NK-92 treated with Interleukin-12 subunit alpha and Interleukin-12 subunit beta, amount 100 ng/mL, for 24 hours (cell line): ENCODE measurements at places on chromosomes 5 and 9.

DNA sequence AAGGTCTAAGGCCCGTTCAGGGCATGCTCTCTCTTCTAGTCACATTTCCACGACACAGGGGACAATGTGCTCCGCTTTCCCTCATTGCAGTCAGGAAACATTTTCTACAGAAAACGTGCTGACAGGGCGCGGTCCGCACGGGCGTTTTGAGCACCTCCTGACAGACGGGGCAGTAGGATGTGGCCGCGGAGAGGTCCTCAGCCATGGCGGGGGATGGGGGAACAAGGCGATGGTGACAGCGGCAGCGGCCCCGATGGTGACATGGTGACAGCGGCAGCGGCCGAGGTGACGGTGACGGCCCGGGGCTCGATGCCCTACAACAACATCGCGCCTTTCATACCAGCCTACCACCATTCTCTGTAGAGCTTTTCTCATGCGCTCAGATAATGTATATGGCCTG, 4.1 kb downstream of the PLPP1 start:
- no peak for DNase-seq

DNA sequence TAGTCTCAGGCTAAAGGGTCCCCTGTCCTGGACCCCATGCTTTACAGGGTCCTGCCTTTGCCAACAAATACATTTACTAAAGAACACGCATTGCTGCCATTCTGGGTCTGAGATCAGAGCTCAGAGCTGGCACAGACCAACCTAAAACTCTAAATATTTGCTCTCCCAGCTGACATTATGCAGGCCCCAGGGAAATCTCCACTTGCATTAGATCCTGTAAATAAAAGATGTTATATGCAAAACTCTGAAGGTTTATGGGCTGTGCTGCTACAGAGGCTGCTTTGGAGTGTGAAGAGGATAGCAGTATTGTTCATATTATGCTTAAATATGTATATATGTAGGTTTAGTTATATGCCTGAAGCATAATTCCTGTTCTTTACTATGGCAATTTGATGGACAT, 35.9 kb upstream of the RANBP3L start:
- no peak for DNase-seq

DNA sequence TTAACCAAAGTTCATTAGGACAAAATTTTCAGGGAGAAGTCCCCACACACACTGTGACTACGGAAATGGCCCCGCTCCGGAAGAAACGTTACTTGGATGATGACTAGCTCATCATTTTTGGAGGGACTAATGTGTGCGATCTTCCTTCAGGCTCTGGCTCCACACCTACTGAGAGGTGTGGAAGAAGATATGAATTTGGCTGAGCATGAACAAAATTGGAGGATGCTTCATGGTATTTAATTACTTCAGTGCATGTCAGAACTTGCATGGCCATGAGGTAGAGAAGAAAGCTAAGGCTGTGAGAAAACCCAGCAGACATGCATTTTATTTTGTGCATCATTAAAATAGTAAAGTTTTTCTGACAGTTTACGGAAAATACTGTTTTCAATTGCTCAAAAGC, 202.1 kb upstream of the TLE4 start:
- DNase-seq, result no peak

GRCh38 chr5:72244862-72245371, 75.1 kb downstream of the MRPS27 start:
- no peak for DNase-seq

GRCh38 chr5:16144416-16144815, 35.2 kb downstream of the MARCHF11 start:
- no peak for DNase-seq

- no peak for DNase-seq
Measured at GRCh38 chr5:28543473-28544098, 1505.2 kb upstream of the CDH9 start.

DNA sequence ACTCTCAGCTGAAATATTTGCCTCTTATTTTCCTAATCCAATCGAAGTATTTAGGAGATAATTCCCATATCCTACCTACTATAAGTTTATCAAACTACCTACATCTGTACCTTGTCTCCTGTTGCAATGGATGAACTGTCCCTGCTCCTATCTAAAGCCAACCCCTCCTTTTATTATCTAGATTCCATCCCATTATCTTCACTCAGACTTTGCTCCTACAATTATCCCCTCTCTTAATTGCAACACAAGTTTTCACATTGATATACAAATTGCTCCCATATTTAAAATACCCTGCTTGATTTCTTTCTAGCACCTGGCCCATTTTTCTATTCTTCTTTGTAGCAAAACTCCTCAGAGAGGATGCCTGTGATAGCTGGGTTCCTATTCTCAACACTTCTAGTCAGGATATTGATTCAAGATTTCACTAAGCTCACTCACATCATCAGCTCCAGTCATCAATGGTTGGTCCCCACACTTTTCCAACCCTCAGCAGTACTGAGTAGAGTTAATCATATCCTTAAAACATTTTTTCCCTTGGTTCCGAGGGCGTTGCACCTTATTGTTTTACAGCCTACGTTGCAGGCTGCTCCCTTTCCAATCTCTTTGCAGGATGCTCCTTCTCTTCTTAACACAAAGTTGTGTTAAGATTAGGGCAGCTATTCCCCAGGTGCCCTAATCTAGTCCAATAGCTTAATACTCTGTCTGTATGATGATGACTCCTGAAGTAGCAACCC, 177.8 kb upstream of the PTGER4 start:
- DNase-seq, result no peak

DNA sequence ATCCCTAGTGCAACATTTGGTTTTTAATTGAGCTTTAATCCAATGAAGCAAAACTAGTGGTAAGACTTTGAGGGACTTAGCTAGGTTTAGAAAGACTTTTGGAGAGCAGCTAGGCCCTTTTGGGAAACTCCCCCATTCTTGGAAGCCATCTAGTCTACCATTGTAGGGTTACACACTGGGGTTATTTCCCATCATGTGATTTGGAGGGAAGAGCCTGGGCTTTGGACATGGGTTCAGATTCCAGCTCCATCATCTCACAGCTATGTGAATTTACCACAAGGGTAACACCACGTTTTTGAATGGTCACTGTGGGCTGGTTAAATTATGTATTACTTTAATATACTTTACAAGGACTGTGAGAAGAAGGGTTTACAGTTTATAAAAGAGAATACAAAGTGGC, 18.3 kb upstream of the TNFSF15 start:
- no peak for DNase-seq

- no peak for DNase-seq
Measured at GRCh38 chr9:98127226-98127625, 8.2 kb upstream of the TRIM14 start.

DNA sequence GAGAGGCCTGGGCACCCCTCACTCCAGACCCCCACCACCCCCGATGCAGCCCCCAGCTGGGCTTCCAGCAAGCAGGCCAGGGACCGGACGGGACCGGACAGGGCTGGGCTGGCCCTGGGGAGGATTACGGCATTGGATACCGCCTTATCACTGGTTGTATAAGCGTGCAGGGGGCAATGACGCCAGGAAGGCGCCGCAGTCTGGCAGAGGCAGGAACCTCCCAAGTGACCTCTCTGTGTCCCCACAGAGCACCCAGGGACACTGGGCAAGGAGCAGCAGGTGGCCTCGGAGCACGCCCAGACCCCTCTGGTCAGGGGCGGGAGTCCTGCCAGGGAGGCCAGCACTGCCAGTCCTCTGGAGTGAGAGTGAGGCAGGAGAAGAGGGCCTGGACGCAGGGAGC, 723 bp upstream of the LCN15 start:
- no peak for DNase-seq

GRCh38 chr9:116087246-116087645, 66.3 kb upstream of the PAPPA start:
- DNase-seq, result no peak

GRCh38 chr5:9533562-9534364, 12.1 kb downstream of the SEMA5A start:
- DNase-seq, result no peak

DNA sequence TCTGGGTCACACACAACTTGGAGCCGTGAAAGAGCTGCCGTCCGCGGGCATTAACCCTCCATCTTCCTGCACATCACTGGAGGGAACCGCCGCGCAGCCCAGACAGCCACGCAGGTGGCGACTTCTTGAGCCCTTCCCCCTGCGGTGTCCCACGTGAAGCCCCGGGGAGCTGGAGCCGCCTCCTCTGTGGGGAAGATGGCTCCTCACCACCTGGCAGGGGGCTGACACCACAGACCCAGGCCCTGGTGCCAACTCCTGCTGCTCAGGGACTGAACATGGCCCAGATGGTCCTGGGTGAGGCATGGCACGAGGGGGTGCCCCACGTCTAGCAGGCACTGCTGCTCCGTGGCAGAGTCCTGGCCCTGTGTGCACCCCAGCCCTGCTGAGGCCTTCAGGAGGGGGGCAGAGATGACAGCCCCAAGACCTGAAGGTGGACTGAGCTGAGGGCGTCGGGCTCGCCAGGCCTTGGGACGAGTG, 38.9 kb downstream of the NDUFS6 start:
- DNase-seq, result no peak

GRCh38 chr5:55453211-55453610, 81.6 kb downstream of the PLPP1 start:
- no peak for DNase-seq

DNA sequence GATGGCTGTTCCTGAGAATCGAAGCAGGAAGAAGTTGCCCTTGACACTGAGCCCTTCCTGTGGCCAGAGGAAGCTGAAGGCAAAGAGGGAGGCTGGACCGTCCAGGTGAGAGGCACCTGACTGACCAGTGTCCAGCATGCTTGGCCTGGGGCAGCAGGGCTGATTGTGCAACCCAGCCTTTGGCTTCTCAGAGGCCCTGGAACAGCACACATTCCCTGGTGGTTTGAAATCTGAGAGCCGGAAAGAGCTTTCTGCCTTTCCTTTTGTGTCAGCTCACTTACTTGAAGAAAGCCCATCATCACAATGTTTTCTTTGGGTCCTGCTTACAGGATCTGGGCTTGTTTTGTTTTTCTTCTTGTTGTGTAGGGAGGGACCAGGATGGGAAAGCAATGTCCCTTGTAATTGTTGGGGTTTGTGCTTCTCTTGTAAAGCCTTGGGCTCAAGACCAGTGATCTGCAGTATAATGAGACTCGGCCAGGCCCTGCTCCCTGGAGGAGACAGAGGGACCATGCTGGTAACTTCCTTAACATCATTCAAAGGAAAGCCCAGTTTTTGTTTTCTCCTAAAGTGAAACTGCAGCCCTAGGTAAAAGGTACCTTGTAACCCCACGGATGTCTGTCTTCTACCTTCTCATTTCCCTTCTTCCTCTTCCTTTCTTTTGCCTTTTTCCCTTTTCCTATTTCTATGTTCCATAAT, 213.7 kb downstream of the NXNL2 start:
- DNase-seq, result no peak

DNA sequence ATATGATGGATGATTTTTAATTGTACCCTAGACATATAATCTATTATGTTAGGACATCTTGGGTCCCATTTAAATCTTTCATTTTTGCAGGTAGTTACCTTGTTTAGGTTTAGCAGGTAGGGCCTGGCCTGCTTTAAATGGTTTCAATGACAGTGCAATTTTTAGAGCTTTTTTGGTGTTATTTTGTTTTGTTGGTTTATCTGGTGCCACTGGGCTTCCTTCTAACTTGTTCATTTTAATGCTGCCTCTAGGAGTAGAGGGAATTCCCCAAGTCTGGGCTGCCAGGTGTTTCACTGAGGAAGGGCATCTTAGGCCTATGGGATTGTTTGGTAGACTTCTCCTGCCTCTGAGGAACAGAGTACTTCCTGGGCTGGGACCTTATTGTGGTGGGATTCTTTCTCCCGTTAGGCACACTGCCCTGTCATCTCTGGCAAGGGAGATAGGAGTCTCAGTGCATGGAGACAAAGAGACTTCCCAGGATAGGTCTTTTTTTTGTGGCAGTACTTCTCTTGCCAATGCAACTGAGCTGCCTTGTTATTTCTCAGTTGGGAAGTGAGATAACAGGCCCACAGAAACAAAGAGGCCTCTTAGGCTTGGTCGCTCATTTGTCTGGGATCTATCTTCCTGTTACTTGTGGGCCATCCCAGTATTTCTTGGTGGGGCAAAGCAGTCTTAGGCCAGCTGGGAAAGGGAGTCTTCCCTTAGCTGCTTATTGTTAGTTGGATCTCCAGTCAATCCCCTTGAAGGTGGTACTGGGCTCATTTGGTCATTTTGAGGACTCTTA, 282.9 kb downstream of the FER start:
- no peak for DNase-seq

GRCh38 chr9:120830151-120830550, 12.6 kb downstream of the PSMD5 start:
- no peak for DNase-seq

DNA sequence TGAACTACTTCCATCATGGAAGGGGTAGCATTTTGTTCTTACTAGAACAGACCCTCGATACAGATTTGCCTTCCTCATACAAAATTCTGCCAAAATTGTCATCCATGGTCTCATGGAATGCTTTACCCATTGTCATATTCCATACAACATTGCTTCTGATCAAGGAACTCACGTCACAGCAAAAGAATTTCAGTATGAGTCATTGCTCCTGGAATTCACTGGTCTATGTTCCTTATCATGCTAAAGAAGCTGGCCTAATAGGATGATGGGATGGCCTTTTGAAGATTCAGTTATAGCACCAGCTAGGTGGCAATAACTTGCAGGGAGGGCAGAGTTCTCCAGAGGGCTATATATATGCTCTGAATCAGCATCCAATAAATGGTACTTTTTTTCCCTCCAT, 18.2 kb upstream of the FNIP1 start:
- DNase-seq, result no peak

DNA sequence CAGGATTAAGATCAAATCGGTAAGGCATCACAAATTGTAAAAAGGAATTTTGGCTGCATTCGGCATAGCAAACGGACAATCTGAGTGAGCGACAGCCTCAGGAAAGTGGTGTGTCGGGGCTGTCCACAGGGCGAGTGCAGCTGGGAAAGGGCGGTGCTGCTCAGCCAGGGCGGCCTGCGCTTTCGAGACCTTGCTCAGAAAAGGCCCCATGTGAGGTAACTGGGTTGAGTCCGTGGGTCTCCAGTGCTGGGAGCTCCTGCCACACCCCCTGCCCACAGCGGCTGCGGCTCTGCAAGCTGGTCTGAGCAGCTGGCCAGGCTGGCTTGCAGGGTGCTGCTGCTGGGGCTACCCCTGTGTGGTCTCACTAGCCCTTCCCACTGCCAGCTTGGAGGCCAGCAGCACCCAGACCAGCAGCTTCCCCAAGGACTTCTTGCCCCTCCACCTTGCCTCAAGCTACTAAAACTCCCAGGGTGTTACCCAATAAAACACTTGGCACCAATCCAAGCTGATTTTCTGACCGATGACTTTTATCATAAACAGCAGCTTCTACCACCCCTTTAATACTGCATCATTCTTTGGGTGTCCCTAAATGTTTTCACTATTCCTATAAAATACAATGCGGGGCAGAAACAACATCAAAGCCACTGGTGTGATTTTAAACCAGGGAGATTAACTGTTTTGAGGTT, 6.2 kb downstream of the SURF2 start:
- DNase-seq, result no peak

- no peak for DNase-seq
Measured at GRCh38 chr9:134180786-134181647, 16.7 kb upstream of the RNU6ATAC start.

DNA sequence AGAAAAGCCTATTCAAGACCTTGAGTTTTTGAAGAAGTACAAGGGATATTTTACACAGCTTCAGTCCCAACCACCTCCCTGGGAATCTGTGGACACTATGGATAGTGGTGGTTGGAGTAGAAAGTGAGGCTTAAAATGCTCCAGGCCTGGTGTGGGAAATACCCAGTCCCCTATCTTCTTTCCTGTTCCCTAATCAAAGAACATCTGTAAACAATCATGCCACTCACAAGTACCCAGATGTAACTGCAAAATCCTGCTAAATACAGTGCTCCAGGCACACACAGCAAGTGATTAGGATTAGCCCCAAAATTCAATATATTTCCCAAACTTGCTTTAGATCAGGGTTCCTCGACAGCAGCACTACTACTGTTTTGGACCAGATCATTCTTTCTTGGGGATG, 46.0 kb upstream of the TMEM215 start:
- DNase-seq, result no peak
